ENCODE measurements at places on chromosomes 13 and 19.

DNA sequence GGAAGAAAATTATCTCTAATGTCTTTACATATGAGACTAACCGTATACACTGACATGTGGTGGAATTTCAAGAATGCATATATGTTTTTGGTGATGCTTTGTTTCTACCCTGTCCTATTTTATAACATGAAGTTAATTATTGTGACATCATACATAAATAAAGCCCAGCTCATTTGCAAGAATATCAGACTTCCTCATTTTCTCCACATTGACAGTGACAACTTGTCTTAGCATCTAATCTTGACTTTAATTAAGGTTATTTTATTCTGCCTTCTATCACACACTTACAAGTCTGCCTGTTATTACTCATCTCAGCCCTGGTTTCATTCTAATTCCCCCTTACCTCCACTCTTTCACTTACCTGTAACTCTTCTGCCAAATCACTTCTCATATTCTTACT, 140.6 kb upstream of the STARD13 start:
- DNase-seq: no peak

- no peak for DNase-seq
Measured at GRCh38 chr13:69291292-69291906, 816.2 kb upstream of the ATXN8OS start.

- DNase-seq: no peak
Measured at GRCh38 chr19:47740866-47741519, 4.4 kb upstream of the NOP53 start.

- no peak for DNase-seq
Measured at GRCh38 chr13:93672996-93673395, 446.4 kb downstream of the GPC6 start.

DNA sequence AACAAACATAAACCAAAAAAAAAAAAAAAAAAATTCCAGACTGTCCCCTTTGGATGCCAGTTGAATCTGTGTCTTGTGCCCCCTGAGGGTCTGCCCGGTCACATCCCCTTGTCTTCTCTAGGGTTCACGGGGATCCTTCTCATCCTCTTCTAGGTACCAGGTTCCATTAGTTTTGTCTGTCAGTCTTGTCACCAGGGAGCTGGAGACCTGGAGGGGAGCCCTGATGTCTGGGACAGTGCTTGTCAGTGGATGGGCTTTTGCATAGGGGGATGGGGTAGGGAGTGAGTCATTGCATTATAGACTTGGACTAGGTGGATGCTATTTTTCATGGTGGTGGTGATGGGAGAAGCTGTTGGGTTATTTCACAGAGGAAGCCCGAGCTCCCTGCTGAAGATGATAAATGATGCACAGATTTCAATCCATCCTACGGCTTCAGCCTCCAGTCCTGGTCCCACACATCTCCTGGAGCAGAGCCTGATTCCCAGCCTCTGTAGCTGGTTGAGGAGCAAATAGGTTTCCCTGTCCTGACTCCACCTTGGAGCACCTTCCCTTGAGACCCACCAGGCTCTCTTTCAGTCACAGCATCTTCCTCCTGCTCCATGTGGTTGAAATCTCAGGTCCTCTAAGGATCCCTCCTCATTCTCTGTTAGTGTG, 26.0 kb downstream of the WTIP start:
- no peak for DNase-seq

DNA sequence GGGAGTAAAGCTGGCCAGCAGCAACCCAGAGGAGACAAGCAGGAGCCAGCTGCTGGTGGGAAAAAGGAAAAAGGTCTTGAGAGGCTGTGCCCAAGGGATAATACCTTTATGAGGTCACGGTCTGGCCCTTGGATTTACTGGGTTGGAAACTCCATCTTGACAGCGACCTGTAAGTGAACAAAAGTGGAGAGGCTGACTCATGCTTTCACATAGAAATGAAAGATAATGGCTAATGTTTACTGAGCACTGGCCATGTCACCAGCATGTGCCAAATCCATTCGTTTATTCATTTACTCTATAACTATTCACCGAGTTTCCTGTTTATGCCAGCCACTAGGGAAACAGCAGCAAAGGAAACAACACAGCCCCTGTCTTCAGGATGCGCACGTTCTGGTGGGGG, 4.7 kb downstream of the VRK3 start:
- no peak for DNase-seq

DNA sequence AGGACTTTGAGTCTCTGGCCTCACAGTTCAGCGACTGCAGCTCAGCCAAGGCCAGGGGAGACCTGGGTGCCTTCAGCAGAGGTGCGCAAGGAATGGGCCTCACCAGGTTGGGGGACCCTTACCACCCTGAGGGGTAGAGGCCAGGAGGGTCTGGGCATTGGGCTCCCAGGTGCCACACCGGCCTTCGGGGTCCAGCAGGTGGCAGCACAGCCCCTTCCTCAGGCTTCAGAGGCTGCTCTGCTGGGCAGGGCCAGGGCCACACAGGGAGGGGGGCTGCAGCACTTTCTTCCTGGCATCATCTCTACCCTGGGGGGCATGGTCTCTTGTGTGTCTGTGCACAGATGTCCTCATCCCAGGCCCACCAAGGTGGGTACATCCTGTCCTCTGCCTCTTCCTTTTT, 12.9 kb downstream of the PIN1 start:
- no peak for DNase-seq

DNA sequence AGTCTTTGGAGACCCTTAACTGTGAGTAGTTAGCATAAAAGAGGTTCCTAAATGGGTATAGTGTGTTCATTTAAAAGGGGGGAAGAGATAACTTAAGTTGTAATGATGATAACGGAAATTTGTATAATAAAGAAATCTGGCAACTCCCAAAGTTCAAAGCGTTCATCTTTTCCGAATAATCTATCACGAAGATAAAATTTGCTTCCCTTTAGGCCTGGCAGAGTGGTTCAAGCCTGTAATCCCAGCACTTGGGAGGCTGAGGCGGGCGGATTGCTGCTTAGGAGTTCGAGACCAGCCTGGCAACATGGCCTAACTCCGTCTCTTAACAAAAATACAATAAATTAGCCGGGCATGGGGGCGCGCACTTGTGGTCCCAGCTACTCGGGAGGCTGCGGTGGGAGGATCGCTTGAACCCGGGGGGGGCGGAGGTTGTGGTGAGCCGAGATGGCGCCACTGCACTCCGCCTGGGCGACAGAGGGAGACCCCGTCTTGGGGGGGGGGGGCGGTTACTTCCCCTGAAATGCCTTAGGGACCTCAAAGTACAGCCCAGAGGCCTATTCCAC, 934 bp downstream of the N4BP2L2 start:
- peak; percentile 44 for DNase-seq

GRCh38 chr13:60019119-60019993, 144.4 kb downstream of the DIAPH3 start:
- no peak for DNase-seq
